ENCODE measurements at places on chromosomes 6 and 20.

DNA sequence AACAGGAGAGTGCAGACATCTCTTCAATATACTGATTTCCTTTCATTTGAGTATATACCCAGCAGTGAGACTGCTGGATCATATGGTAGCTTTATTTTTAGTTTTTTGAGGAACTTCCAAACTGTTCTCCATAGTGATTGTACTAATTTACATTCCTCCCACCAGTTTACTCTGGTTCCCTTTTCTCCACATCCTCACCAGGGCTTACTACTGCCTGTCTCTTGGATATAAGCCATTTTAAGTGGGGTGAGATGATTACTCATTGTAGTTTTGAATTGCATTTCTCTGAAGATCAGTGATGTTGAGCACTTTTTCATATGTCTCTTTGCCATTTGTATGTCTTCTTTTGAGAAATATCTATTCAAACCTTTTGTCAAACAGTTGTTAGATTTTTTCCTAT is 64.9 kb upstream of the HMGCLL1 start:
- no peak for DNase-seq

DNA sequence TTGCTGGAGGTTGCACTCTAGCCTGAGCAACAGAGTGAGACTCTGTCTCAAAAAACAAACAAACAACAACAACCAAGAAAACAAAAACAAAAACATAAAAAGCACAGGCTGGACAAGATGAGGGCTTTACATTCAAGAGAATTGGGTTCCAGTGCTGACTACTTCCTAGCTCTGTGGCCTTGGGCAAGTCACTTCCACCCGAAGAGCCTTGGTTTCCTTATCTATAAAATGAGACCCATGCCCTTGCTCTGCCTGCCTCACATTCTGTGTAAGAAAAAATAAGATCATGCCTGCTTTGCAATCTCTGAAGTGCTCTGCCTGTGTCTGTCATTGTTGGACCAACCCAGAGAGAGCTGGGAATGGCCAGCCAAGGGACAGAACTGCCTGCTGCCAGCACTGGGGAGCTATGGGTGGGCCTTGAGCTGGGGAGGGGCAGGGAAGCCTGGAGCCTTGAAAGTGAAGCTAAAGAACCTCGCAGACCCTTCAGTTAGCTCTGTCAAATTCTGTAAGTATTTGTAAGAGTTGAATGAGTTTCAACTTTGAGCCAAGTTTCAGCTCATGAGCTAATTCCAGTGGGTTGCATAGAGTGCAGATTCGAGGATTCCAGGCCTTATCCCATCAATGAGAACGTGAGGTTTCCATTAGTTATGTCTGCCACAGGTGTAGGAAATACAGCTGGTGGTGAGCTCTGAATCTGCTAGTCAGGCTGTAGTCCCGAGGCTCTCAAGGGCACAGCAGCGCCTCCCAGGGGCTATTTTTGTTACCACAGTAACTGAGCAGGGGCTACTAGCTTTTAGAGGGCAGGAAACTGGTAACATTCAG is 93.2 kb downstream of the DLGAP4 start:
- peak; percentile 6 for DNase-seq

GRCh38 chr6:110683241-110683640 is 132.0 kb downstream of the CDK19 start:
- DNase-seq, result no peak

DNA sequence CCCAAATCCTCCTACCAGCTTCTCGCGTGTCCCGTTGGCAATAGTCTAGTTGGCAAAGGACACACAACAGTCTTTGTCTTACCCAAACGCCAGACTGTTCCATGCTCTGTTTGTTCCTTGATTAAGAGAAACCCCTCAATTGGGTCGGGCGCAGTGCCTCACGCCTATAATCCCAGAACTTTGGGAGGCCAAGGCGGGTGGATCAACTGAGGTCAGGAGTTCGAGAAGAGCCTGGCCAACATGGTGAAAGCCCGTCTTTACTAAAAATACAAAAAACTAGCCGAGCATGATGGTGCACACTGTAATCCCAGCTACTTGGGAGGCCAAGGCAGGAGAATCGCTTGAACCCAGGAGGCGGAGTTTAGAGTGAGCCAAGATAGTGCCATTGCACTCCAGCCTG is 153.7 kb downstream of the GRM4 start:
- no peak for DNase-seq

DNA sequence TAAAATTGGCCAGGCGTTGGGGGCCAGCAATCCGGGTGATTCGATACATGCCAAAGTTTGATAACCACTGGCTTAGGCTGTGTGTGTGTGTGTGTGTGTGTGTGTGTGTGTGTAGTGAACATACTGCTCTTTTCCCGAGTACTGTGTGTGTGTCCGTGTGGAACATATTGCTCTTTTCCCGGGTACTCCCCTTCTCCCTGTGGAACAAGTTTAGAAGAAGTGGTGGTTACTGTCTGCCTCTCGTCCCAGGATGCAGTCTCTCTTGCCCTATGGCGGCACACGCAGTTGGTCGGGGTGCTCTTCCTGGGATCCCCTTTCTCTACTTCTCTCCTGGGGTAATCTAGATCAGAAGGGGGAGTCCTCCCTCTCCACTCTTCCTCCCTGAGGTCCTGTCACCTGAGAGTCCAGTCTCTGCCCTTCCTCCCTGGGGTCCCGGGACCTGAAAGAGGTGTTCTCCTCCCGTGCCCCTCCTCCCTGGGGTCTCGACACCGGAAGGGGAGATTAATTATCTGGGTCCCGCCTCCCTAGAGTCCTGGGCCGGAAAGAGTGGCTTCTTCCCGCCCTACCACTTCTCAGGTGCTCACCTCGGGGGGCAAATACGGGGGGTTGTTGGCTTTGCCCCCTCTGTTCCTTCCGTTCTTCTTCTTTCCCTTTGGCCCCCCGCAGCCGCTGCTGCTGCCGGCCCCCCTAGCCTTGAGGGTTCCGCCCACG is 516 bp downstream of the GTPBP2 start:
- DNase-seq, result no peak

- DNase-seq, result no peak
Measured at GRCh38 chr6:17042422-17043147, 59.3 kb upstream of the STMND1 start.

GRCh38 chr20:32496811-32497533 is 88.2 kb downstream of the NOL4L start:
- no peak for DNase-seq

GRCh38 chr6:29255530-29255929 is 46.0 kb upstream of the OR14J1 start:
- no peak for DNase-seq

DNA sequence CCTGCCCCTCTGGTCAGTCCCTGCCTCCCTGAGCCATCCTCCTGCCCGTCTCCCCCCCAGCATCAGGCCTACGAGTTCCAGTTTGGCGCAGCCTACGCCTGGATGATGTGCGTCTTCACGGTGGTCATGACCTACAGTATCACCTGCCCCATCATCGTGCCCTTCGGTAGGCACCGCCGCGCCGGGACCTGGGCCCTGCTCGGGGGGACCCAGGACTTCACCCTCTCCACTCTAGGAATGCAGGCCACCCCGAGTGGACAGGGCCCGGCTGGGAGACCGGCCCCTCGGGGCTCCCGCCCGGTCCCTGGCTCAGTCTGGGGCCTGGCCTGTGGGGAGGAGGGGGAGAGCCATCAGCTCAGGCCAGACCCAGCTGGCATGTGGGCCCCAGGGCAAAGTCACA is 6.1 kb upstream of the CAPN11 start:
- DNase-seq, result no peak
